ENCODE measurements at places on chromosomes 7 and 10.

DNA sequence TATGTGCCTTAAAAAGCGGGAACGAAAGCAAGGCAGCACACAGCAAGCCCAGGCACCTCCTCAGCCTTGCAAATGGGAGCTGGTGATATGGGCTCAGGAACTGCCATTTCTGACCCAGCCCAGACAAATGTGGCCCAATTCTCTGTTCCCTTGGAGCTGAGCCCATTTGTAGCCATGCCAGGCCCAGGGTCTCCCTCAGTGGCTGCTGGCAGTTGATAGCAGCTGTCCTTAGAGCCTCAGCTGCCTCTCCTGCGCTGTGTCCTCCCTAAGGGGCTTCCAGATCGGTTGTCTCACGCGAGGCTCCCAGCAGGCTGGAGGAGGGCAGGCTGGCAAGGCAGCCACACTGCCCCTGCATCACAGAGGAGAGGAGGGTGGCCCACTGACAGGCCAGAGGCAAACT, 275.8 kb downstream of the KCNMA1 start:
- no peak for DNase-seq

- DNase-seq, result no peak
Observed at GRCh38 chr7:105035349-105035748, 21.3 kb downstream of the KMT2E start.

GRCh38 chr10:94630017-94630688, 53.4 kb upstream of the CYP2C18 start:
- DNase-seq, result no peak

GRCh38 chr10:59606551-59606961, 103.1 kb downstream of the SLC16A9 start:
- no peak for DNase-seq

- DNase-seq, result no peak
Observed at GRCh38 chr10:35126062-35126529, 550 bp upstream of the CREM start.

GRCh38 chr7:130141161-130141883, 63.9 kb downstream of the TMEM209 start:
- DNase-seq, result peak; percentile 87

- DNase-seq, result no peak
Observed at GRCh38 chr7:125383324-125383723, 453.7 kb upstream of the POT1 start.

Measured in mucosa of descending colon (tissue), 3 donors.